ELF-1 (cell line): ENCODE measurements at places on chromosomes 2 and 18.

- peak; percentile 54 for DNase-seq
Measured at GRCh38 chr2:38079116-38080052, 3.4 kb upstream of the CYP1B1 start.

- no peak for DNase-seq
Measured at GRCh38 chr2:185790361-185790760, 51.8 kb downstream of the FSIP2 start.

DNA sequence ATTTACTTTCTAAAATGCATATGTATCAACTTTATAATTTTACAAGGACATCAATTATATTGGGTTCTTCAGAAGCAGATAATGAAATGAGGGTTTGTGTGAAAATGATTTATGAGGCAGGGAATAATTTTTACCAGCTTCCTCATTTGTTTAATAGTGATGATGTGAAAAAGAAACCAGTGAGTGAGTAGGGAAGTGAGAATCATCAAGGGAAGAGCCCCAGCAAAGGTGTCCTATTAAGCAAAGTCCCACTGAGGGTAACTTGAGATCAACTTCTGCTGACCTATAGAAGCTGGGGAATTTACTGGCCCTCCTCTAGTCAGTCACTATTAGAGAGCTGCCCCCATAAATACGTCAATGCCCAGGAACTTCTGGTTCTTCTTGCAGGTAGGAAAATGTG is 266.8 kb upstream of the LYPD1 start:
- DNase-seq, result no peak

GRCh38 chr2:191936882-191937405 is 90.1 kb upstream of the CAVIN2 start:
- no peak for DNase-seq

GRCh38 chr2:54939446-54940118 is 110.7 kb downstream of the RTN4 start:
- no peak for DNase-seq

DNA sequence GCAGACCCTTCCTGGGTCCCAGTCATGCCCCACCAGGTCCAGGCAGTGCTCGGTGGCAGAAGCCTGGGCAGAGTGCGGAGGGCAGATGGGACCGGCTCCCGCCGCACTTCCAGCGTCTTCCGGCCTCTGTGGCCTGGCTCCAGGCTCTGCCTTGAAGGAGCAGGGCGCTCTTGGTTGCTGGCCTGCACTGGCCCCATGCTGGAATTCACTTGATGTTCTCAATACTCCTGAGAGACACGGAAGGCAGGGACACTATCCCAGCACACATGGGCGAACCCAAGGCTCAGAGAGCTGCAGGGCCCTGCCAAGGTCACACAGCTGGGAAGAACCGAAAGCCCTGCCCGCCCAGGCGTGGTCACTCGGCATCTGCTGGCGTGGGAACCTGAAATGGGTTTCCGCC is 87.6 kb upstream of the ODC1 start:
- DNase-seq, result no peak

DNA sequence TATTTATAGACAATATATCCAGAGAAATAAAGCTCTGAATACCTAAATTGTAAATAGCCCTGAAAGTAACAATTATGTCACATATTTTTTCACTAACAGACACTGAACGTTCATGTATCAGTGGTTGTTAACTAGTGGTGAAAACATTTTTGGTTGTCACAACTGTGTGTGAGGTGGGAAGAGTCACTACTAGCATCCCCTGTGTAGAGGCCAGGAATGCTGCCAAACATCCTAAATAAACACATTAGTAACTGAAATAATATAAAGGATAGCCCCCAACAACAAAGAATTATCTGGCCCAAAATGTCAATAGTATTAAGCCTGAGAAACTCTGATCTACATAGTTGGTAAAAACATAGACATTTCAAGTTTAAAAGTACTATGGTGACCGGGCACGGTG is 64.5 kb downstream of the ROCK1 start:
- no peak for DNase-seq

- no peak for DNase-seq
Measured at GRCh38 chr2:59322005-59322404, 1080.9 kb upstream of the FANCL start.

- DNase-seq, result no peak
Measured at GRCh38 chr2:182208421-182208820, 218.4 kb downstream of the PDE1A start.

- DNase-seq, result no peak
Measured at GRCh38 chr2:37306024-37306423, 18.6 kb downstream of the PRKD3 start.

DNA sequence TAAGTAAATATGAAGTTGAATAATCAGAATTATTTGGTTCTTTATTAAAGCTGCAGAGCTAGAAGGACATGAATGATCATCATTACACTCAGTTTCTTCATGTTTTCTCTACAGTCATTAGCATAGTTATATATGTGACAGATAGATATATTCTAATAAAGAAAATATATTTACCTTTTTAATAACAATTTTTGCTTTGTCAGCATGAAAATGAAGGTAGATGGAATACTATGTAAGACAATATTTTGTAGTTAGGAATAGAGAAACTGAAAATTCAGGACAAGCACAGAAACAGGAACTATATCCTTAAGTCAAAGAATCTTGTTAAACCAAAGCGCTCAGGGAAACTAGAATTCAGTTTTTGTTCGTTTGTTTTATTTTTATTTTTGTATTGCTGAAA is 649.9 kb upstream of the NRXN1 start:
- no peak for DNase-seq

DNA sequence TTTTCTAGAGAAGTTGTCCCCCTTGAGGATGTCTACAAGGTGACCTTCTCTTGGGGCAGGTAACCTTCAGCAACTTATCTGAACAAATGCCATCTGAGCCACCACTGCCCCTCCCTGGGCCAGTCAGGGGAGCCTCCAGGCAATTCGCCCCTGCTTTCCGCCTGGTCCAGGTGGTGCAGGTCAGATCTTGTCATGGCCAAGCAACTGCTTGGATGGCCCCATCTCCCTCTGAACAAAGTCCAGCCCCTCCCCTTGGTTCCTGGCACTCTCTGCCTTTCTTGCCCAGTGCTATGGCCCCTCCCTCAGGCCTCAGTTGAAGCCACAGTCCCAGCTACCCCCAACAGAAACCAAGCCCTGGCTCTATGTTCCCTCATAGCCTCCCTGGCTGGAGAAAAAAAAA is 138.7 kb downstream of the ALPK2 start:
- DNase-seq, result no peak

DNA sequence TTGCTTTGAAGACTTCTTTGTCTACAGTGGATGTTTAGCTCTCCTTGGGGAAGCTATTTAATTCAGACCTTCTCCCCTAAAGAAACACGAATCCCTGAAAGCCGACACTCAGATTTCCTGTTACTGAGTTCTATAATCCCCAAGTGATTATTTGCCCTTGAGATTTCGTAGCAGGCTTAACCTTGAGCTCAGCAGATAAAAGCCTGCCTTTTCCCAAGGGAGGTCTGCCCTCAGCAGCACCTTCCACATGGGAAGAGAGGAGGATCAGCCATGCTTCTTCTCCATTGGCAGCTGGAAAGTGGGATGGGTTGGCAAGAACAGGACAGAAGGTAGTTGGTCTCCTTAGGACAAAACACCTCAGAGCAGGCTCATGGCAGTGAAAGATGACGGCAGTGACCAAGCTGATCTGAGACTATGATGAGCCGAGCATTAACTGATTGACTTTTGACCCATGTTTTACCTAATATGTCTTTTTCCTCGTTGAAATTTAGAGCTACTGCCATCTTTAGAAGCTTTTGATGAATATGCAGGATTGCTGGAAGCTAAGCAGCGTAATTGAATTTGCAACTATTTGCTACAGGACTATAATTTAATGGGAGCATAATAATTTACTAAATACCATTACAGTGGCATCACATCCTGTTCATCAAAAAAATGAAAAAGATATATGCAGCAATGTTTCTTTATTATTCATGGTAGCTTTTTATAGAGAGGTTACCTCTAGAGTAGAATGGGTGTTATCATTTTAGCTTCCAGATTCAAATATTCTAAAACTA is 511.1 kb upstream of the ID2 start:
- DNase-seq, result no peak

- DNase-seq, result no peak
Measured at GRCh38 chr2:10278763-10279471, 23.8 kb upstream of the HPCAL1 start.

DNA sequence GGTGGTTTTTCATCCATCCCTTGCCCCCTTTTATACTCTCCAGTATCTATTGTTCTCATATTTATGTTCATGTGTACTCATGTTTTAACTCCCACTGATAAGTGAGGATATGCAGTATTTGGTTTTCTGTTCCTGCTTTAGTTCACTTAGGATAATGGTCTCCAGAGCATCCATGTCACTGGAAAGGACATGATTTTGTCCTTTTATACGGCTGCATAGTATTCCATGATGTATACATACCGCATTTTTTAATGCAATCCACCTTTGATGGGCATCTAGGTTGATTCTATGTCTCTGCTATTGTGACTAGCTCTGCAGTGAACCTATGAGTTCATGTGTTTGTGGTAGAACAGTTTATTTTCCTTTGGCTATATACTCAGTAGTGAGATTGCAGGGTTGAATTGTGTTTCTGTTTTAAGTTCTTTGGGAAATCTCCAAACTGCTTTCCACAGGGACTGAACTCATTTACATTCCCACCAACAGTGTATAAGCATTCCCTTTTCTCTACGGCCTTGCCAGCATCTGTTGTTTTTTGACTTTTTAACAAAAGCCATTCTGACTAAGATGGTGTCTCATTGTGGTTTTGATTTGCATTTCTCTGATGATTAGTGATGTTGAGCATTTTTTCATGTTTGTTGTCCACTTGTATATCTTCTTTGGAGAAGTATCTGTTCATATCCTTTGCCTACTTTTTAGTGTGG is 420.2 kb downstream of the THSD7B start:
- no peak for DNase-seq

DNA sequence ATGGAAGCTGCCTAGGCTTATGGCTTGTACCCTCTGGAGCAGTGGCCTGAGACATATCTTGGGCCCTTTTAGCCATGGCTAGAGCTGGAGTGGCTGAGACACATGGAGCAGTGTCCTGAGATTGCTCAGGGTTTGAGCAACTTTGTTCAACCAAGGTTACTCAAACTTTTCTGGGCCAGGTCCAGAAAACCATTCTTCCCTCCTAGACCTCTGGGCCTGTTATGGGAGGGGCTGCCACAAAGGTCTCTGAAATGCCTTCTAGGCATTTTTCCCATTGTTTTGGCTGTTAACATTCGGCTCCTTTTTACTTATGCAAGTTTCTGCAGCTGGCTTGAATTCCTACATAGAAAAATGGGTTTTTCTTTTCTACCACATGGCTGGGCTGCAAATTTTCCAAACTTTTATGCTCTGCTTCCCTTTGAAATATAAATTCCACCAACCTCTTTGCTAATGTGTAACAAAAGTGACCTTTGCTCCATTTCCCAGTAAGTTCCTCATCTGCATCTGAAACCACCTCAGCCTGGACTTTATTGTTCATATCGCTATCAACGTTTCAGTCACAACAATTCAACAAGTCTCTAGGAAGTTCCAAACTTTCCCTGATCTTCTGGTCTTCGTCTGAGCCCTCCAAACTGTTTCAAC is 84.9 kb upstream of the MAP4K3 start:
- DNase-seq, result no peak

DNA sequence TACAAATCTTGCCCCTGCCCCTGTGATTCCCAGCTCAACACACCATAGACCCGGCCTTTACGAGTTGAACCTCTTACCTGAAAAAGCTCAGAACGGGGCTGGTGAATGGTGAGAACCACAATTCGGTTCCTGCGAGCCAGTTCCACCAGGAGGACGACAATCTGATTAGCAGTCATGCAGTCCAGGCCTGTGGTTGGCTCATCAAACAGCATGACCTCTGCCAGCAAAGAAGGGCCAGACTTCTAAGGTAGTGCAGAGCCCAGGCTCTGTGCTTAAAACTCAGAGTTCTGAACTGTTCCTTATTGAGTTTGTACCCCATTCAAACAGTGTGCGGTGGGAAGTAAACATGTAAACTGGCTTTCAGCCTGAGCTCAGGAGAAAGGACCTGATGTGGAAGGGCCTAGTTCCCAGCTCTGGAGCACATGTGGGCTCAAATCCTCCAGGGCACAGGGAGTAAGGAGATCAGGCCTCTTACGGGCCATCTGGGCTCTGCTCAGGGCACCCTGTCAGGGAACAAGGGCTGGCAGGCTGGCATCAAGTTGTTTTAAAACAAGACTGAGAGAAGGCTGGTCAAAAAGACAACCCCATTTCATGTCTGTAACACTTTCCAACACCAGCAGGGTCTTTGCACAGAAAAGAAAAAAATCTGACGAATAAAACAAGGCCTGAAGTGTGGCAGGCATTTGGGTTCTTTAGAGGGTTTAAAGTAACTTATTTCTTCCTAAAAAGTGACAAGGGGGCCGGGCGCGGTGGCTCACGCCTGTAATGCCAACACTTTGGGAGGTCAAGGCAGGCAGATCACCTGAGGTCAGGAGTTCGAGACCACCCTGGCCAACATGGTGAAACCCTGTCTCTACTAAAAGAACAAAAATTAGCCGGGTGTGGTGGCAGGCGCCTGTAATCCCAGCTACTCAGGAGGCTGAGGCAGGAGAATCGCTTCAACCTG is 12.1 kb downstream of the ABCG5 start:
- no peak for DNase-seq

DNA sequence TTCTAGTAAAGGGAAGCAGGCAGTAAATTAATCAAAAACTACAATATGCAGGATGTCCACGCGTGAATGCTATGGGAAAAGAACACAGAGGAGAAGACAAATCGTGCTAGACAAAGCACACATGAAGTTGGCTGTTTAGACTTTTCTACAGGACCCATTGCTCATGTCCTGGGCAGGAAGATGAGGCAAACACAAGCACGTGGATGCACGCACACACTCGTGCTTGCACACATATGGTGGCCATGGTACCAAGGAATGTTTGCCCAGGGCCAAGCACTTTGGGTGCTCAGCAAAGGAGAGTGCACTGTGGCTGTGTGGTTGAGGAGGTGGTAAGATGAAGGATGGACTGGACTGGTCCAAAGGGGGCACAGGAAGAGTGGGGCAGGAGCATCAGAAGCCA is 80.2 kb upstream of the MCFD2 start:
- no peak for DNase-seq

DNA sequence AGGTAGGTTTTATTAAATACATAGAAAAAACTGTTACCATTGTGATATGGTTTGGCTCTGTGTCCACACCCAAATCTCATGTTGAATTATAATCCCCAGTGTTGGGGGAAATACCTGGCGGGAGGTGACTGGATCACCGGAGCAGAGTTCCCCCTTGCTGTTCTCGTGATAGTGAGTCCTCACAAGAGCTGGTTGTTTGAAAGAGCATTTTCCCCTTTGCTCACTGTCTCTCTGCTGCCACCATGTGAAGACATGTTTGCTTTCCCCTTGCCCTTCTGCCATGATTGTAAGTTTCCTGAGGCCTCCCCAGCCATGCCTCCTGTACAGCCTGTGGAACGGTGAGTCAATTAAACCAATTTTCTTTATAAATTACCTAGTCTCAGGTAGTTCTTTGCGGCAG is 352.7 kb upstream of the SLC39A10 start:
- DNase-seq, result peak; percentile 60

DNA sequence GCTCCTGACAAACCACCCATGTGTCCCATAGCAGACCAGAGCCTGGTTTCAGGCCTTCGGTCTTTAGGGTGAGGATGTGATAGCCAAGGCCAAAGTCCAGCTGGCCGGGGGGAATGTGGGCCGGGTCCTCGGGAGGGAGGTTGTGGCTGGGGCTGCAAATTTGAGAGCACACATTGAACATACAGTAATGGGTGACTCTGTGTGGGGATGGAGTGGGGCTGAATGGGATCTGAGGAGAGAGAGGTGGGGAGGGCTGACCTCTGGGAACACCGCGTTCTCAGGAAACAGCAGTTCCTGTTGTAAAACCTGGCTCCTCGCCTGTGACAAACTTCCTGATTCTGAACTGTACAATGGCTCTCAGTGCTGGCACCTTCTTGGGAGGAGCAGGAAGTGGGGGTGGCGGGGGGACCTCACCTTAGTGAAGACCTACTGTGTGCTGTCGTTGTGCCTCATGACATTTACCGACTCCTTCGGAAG is 48.8 kb downstream of the MCFD2 start:
- DNase-seq, result no peak
